CD4-positive, alpha-beta T cell treated with Interleukin-1 beta for 1 hour (primary cell): ENCODE measurements at places on chromosomes 5 and 9.

GRCh38 chr9:15831384-15831783 lies 278.5 kb downstream of the CCDC171 start:
- DNase-seq = no peak

DNA sequence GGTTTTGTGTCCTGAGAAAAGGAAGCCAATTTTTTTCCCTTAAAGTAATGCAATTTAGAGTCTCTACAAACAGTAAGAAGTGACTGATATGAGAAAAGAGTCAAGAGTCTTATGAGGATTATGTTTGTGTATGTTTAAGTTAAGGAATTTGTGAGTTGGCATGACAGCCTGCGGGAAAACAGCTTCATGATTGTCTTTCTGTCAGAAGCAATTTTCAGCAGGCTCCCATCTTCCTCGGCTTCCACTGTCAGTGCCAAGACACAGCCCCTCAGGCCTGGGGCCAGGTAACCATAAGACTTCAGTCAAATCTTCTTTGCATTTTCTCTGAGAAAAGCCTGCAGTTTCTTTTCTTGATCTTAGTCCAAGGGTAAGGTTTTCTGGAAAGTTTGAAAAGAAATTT lies 17.0 kb upstream of the SELENOP start:
- DNase-seq = no peak

- no peak for DNase-seq
Observed at GRCh38 chr9:135081264-135081660, 6.2 kb upstream of the OLFM1 start.

- DNase-seq = no peak
Observed at GRCh38 chr9:114782586-114782985, 23.3 kb downstream of the TNFSF15 start.

- DNase-seq = no peak
Observed at GRCh38 chr5:58462154-58462553, 2.3 kb upstream of the PLK2 start.

GRCh38 chr9:95515272-95516113 lies 1.3 kb downstream of the PTCH1 start:
- peak; percentile 11 for DNase-seq

GRCh38 chr5:135822286-135822685 lies 12.2 kb upstream of the SLC25A48 start:
- DNase-seq = no peak

GRCh38 chr9:89319015-89319905 lies 960 bp downstream of the SECISBP2 start:
- no peak for DNase-seq

DNA sequence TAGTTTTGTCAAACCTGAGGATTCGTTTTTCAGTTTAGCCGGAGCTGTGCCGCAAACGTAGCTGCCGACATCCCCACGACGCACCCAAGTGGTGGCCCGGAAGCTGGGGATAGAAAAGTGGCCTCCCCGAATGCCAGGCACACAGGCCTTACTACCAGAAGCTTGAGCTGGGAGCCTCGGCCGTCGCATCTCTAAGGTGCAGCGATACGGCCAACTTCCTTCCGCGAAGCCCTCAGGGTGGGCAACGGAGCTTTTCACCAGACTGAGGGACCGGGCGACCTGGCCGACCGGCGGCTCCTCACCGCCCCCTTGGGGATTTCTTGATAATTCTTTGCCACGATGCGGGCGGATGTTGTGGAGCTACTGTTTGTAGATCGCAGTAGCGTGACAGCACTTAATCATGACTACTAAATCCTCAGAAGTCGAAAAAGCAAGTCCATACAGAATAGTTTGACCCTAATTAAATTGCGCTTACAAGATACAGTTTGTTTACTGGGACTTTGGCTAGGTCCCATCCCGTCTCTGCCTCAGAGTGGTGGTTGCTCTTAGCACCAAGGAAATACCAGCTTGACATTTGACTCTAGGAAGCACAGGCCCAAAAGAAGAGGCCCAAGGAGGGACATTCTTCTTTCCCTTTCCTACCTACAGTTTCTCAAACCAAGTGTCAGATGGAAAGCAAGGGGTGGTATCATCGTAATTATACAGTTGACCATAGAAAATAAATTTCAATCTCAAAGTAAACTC lies 613 bp upstream of the TMEM267 start:
- peak; percentile 88 for DNase-seq

GRCh38 chr5:42896523-42896922 lies 84.8 kb upstream of the SELENOP start:
- DNase-seq = no peak

DNA sequence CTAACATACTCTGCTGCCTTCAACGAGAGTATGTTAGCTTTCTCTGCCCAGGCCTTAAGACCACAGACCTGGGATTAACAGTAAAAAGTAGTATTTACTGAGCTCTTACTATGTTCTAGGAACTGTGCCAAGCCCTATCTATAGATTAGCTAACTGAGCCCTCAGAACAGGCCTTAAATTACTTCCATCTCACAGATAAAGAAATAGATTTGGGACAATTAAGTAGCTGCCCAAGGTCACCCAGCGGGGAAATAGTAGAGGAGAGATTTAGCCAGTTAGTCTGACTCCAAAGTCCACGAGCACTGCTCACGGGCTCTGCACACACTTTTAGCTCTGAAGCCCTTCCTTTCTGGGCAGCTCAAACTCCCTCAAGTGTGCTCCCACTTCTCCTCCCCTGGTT lies 64.5 kb upstream of the EQTN start:
- no peak for DNase-seq

DNA sequence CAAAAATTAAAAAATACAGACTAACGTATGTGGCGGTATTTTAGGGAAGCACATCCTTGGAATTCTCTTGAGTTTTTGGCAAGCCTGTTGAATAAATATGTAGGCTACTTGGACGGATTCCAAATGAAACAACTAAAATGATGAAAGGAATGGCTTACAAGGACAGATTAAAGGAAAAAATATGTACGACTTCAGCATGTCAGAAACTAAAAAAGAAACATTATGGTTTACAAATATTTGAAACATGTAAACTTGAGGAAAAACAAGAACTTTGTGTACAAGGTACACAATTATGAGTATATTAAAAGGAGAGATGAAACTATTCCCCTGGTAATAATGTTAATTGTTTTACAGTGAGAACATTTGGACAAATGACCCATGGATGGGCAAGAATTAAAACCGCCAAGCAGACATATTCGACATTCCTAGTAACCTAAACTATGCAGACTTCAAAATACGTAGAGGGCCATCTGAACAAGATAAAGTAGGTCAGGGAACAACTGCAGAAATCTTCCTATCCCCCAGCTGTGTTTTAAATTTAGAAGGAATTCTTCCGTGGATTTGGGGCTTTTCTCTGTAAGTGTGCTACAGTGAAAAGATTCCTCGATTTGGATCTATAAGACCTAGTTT lies 12.5 kb downstream of the EDIL3 start:
- DNase-seq = no peak

DNA sequence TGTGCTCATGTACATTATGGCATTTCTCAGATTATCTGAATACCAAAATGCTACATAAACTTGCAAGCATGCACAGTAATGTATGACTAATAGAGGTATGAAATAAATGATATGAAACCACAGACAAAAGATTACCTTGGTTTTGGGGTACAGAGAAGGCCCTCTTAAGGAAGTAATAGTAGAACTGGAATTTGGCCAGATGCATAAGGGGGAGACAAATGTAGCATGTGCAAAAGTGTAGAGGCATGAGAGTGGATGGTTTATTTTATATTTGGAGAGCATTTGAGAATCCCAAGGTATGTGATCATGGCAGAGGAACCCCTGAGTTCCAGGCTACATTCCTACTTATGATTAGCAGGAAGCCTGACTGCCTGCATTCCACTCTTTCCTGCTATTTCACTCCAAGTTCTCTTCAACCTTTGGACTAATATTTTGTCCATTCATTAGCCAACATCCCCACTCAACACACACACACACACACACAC lies 74.2 kb downstream of the MAMDC2 start:
- DNase-seq = no peak

GRCh38 chr9:37392272-37392671 lies 30.2 kb upstream of the GRHPR start:
- DNase-seq = no peak

DNA sequence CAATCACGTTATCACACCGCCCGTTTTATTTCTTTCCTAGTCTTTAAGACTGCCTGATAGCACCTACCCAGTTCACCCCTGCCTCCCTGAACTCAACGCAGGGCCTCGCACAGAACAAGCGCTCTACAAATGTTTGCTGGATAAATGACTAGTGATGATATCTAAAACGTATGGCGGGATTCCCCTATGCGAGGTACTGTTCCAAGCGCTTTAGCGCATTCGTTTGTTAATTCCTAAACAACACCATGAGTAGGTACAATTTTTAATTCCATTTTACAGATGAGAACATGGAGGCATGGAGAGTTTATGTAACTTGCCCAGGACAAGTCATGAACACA lies 6.6 kb downstream of the POU4F3 start:
- DNase-seq = no peak
